Omental fat pad (tissue), 4 donors: ENCODE measurements at places on chromosomes 3 and 15.

DNA sequence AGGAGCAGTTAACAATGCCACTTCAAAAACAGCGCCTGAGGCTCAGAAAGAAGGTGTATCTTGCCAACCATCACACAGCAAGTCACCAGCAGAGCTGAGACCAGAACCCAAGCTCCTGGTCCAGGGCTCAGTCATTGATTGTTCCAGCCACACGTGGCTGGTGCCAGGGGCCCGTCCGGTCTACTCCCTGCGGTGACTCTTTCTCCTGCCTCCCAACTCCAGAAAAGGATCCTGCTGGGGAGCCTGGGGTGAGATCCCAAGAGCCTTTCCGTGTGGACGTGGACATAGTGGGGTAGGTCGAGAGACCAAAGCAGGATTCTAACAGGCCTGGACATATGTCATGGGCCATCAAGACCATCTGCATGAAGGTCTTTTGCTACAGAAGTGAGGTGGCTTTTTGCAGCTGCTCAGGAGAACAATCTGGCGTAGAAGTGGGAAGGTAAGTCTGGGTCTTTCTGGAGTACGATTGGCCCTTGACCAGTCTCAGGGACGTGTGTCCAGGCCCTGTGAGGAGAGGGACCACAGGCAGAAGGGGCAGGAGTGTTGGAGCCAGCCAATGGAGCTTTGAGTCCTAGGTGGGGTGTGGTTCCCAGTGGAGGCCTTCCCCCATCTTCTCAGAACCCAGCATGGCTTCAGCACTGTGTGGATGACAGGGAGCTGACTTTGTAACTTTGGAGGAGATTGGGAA lies 105.4 kb downstream of the HMG20A start:
- no peak for DNase-seq

DNA sequence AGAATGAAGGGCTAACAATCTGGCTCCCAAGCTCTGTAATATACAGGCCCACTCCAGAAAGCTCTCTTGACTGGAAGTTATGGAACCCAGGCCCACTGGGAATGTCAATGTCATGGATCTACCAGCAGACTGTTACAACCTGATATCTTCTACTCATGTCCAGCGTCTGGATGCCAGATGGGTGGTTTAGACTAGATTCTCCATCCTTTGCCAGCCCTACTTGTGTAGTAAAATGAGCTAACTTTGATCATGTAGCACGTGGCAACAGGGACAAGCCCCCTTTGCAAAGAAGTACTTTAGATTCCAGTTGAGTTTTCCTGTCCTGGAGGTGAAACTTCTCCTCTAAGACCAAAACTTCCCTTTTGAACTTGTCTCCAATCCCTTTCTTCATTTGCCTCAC lies 55.1 kb downstream of the HEG1 start:
- DNase-seq: no peak

GRCh38 chr3:141680620-141681389 lies 57.3 kb upstream of the RNF7 start:
- DNase-seq: no peak

- no peak for DNase-seq
These were observed 190.3 kb downstream of the SATB1 start for GRCh38 chr3:18234717-18235335.

DNA sequence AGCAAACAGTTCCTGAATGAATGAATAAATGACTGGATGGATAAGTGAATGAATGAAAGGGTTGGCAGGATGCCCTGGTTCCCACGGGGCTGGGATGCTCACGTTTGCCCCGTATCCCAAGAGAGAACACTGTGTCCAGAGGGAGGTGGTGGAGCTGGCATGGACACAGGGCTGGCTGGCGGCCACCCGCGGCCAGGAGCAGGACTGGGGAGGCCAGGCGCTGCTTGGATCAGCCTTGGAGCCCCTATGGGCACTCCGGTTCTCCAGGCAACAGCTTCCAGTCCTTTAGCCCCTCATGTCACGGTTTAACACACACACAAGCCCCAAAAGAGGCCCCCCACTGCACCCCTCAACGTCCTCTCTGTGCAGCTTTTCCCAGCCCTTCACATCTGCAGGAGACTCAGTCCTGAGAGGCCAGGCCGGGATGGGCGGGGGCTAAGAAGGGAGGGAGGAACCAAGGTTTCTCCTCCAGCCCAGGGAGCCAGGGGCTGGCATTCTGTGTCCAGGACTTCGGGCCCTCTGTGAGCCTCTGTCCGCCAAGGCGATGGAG lies 86.0 kb upstream of the ALDH1L1 start:
- DNase-seq: no peak

DNA sequence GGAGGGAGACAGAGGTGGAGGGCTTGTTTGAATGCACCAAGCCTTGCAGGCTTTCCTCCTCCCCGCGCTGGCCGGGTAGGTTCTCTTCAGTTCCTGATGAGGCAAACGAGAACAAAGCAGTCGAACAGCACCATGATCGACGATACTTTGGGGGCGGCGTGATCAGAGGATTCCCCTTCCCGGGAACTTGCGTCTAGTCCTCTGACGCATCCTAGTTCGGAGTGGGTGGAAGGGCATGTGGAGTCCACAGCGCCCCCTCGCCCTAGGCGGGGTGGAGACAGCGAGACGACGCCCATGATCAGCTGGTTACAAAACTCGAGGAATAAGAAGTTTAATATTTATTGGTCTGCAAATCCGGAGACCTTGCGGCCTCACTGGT lies 452 bp upstream of the SV2B start:
- no peak for DNase-seq

DNA sequence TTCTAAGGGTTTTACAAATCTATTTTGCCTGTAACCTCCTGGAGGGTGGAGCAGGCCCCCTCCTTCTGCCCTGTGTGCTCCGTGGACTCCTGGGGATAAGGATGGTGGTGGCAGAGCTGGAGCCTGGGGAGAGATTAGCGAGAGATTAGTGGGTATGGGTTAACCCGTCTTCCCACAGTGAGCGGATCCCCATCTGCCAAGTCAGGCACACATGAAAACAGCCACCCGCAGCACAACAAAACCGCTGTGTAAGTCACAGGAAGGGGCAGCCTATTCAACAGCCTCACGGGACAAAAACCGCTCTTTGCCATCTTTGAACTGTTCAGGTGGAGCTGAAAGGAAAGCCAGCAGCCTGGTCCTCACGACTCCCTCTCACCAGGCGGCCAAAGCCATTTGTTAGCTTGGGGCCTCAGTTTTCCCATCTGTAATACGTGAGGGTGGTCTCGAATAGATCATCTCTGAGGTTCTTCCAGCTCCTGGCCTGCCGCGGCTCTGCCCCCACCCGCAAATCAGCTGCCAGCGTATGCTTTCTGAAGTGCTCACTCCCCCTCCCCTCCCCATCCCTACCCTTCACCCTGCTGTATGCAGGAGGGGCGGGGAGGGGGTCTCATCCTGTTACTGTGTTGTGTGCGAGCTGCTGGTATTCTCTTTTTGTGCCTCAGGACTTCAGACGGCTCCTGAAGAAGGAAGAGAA lies 43.6 kb downstream of the PDIA5 start:
- DNase-seq: no peak

DNA sequence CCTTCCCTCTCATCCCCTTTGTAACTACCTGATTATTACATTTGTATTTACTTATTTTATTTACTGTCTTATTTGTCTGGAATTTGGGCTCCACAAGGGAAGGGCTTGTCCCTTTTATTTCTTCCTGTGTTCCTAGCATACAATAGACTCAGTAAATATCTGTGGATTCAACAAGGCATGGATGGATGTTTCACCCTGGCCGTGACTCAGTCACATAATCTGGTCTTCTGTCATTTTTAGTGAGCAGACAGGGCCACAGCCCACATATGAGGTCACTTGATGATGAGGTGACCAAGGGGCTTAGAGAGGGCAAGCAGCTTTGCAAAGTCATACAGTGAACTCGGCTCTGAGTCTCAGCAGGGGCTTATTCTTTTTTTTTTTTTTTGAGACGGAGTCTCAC lies 7.8 kb upstream of the DAG1 start:
- no peak for DNase-seq

GRCh38 chr3:197171481-197172067 lies 126.8 kb downstream of the DLG1 start:
- DNase-seq: no peak

GRCh38 chr15:77163781-77164384 lies 93.0 kb upstream of the TSPAN3 start:
- no peak for DNase-seq

DNA sequence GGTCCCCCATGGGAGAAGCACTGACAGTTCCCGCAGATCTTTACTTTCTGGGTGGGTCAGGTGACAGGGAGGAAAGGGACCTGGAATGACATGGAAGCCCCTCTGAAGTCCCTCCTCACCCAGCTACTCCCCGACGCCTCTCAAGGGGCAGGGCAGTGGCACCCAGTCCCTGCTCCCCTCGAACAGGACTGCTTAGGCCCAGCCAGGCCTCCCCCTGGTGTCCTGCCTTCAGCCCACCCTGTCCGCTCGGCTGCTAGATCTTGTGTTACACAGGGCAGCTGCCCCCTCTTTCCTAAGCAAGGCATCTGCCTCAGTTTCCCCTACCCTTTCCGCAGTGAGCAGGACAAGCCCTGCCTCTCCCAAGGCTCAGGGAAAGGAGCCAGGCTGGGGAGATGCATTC lies 226.5 kb downstream of the XXYLT1 start:
- DNase-seq: no peak

DNA sequence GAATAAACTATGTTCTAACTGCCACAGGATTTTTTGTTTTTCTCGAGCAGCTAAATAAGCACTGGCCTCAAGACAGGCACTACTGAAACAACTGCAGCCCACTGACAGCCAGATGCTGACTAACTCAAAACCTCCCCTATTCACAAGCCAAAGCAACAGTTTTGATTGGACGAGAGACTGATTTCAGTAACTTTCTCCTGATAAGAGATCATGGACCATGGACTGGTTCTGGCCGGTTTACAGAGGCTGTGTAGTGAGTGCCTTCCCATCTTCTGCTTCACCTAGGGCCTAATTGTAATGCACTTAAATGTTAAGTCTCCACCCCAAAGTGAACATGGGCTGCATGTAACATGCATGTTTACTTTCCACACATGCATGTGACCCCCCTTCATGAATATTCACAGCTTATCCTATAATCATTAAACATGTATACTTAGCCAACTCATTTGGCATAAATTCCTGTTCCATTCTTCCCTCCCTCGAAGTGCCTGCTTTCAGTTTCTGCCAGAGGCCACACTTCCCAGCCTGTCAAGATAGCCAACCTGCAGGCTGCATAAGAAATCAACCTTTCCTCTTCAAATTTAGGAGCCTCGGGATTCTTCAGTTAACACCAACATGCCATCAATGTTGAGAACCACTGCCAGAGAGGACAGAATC lies 108.2 kb downstream of the ULK4 start:
- no peak for DNase-seq

- no peak for DNase-seq
These were observed 4.3 kb upstream of the SLC6A20 start for GRCh38 chr3:45800611-45801010.

GRCh38 chr3:15280853-15281532 lies 51.4 kb downstream of the SH3BP5 start:
- DNase-seq: no peak

GRCh38 chr15:65323071-65323511 lies 18.6 kb downstream of the RNU5B-1 start:
- no peak for DNase-seq

DNA sequence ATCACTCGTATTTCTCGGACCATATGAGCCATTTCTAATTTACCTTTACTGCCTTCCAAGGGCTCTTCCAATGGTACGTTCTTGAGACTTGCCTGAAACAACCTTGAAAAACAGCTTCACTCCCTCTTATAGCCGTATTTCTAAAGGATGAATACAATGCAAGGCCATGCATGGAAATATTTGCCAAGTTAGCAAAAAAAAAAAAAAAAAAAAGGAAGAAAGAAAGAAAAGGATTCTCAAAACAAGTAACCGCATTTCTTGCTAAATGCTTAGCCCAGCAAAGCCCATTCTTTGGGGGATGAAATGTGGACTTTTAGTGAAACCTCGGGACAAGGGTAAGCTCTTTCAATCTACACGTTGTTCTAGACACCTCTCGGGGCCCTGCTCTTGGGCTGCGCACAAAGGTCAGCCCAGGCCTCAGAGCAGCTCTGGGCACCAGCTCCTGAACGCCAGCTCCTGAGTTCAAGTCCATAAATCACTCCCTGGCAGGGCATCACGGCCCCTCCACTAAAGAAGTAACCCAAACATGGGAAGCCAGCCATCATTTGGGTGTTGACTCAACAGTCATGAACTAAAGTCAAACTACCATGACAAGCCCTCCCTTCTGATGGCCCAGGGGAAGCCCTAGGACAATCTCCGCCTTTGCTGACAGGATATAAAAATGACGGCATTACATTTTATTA lies 132.7 kb downstream of the ADAMTS17 start:
- no peak for DNase-seq

DNA sequence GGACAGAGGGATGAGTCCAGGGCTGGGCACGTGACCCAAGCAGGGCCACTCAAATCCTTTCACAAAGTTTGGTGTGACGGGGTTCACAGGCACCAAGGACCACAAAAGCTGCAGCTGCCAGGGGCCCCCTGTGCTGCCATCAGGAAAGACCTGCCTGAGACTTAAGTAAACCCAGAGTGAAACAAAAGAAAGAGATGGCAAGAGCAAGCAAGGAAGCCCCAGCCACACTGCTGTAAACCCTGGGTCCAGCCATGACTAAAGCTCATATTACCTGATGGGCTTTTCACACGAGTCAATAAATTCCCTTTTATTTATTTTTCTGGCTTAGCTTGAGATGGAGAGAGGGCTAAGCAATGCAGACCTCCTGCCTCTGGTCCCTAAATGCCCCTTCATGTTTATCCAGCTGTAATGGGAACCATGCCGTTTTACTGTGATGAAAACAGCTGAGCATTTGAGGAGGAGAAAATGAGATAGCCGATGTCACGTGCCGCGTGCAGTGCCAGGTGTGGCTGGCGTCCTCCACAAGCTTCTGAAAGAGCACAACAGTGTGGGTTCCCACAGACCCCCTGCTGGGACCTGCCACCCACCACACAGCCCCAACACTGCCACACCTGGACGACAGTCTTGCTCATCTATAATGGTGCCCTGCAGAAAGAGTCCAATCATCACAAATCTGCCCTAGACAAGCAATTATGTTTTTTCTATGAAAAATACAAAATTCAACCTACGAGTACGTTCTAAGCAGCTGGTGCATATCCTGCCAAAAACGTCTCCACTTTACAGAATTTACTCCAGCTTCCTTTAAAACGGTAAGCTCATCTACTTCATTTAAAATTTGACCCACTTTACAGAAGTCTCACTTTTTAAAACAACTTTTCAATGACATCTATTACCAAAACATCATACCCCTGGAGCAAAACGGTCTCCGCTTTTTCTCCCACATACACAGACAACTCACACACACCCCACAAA lies 34.2 kb downstream of the ADAMTS17 start:
- DNase-seq: no peak

DNA sequence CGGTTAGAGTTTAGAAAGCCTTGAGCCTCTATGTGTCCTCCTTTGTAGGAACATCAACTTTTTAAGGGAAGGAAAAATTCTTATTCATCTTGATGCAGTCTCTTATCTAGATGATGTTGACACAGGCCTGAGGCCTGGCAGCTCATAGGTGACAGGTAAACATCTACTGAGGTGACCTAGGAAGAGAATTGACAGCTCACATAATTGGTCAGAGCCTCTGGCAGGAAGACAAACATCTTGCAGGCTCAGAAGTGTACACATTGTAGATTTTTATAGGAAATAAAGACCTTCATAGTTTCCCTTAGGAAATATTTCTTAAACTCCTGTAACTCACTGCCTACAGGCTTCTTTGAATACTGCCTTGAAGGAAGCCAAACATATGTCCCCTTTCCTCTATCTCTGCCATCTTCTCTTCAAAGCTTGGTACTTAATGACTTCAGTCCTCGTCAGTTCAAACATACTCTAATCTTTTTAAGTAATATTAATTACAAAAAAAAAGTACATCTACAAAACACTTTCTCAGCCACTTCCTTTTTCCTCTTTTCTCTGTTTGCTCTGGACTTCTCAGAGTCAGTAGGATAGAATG lies 341.3 kb downstream of the TBL1XR1 start:
- DNase-seq: no peak
